ENCODE measurements at places on chromosomes 7 and 10.

DNA sequence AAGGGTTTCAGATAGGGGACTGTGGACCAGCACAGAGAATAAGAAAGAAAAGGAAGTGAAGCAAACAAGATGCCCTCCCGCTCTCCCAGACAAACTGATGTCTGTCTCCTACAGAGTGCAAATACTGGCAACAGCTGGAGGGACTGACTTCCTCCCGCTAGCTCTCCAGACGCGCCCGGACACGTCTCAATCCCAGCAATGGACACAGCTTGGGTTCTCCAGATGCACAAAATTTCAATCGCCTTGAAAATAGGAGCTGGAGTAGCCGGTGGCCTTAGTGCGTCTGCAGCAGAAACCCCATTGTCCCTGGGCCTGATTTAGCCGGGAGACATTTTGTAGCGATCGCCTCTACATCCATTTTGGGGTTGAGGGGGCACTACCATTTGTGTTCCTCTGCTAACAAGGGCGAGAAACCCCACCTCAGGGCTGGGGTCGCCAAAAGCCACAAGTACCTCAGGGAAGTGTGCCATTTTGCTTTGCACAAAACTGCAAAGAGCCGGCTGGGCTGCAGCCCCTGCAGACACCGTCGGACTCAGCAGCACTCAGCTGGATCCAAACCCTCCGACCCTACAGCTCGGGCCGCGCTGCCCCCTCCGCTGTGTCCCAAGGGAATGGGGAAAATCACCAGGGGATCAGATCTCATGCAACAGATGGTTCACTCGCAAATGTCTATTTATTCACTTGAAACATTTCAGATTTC lies 5.9 kb downstream of the CPA2 start:
- H3K27ac ChIP-seq, result peak overlapping the region; percentile 97
- no peaks in the 10 kb centered on the region for H3K36me3 ChIP-seq
- H3K4me3 ChIP-seq, result peak overlapping the region; percentile 40
- DNase-seq, result peak; percentile 46

DNA sequence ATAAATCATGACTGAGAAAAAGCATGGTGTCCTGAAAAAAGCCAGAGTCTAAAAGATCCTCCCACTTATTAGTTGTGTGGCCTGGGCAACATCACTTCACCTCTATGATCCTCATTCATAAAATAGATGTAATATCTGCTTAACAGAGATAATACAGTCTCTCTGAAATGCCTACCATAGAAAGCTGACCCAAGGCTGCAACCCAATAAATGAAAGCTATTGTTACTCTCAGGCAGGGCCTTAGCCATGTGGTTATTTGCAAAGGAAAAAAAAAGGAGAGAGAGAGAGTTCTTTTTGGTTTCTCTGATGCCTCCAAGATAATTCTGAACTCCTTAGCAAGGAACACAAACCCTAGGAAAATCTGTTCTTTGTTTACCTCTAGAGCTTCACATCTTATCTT lies 7.9 kb downstream of the FAM13C start:
- H3K27me3 ChIP-seq, result no peaks in the 10 kb centered on the region
- no peak overlapping the region for H3K27ac ChIP-seq
- no peaks in the 10 kb centered on the region for H3K4me1 ChIP-seq
- H3K36me3 ChIP-seq, result no peaks in the 10 kb centered on the region
- H3K4me3 ChIP-seq, result no peak overlapping the region
- DNase-seq, result no peak

DNA sequence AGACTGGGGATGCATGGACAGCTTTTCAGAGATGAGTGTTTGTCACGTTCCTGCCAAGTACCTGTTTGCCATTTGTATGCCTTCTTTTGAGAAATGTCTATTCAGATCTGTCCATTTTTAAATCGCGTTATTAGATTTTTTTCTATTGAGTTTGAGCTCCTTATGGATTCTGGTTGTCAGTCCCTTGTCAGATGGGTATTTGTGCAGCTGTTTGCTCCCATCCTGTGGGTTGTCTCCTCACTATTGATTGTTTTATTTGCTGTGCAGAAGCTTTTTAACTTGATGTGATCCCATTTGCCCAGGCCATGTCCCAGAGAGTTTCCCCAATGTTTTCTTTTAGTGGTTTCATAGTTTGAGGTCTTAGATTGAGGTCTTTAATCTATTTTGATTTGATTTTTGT lies 5.5 kb upstream of the PRKAR1B start:
- no peak overlapping the region for H3K27ac ChIP-seq
- no peaks in the 10 kb centered on the region for H3K4me1 ChIP-seq
- H3K36me3 ChIP-seq, result peaks cover 3% of the 10 kb centered on the region
- no peak overlapping the region for H3K4me3 ChIP-seq
- no peak for DNase-seq

- DNase-seq, result no peak
- H3K4me3 ChIP-seq, result no peak overlapping the region
- no peaks in the 10 kb centered on the region for H3K27me3 ChIP-seq
- no peaks in the 10 kb centered on the region for H3K4me1 ChIP-seq
- H3K36me3 ChIP-seq, result no peaks in the 10 kb centered on the region
Measured at GRCh38 chr10:9052767-9053166, 998.3 kb downstream of the GATA3 start.

DNA sequence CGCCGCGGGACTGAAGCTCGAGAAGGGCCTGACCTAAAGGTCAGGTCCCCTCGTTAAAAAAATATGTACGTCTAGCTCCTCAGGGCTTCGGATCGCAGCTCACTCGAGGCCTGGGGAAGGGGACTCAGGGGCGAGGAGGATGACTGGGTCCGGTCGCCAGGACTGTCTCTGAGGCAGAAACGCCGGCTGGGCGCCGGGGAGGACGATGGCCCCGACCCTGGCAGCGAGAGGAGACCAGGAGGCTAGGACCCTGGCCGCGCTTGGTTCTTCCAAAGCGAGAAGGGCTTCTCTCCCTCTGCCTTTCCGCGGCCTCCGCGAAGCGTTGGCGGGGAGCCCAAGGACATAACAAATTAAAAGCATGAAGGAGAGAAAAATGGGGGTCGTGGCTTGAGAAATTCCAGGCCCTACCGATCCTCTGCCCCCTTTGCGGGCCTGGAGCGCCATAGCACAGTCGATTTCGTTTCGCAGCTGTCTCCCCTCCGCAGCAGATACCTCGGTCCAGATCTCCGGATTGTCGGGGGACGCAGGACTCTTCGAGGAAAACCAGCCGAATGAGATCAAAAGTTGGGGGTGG lies 3.1 kb downstream of the NKX2-3 start:
- H3K36me3 ChIP-seq, result no peaks in the 10 kb centered on the region
- H3K4me3 ChIP-seq, result peak overlapping the region; percentile 49
- DNase-seq, result peak; percentile 59
- H3K27ac ChIP-seq, result no peak overlapping the region
- H3K4me1 ChIP-seq, result peaks cover 43% of the 10 kb centered on the region
- peaks cover 100% of the 10 kb centered on the region for H3K27me3 ChIP-seq

- no peak overlapping the region for H3K27ac ChIP-seq
- no peak overlapping the region for H3K4me3 ChIP-seq
Measured at GRCh38 chr7:46741181-46741580, 820.1 kb upstream of the IGFBP3 start.

DNA sequence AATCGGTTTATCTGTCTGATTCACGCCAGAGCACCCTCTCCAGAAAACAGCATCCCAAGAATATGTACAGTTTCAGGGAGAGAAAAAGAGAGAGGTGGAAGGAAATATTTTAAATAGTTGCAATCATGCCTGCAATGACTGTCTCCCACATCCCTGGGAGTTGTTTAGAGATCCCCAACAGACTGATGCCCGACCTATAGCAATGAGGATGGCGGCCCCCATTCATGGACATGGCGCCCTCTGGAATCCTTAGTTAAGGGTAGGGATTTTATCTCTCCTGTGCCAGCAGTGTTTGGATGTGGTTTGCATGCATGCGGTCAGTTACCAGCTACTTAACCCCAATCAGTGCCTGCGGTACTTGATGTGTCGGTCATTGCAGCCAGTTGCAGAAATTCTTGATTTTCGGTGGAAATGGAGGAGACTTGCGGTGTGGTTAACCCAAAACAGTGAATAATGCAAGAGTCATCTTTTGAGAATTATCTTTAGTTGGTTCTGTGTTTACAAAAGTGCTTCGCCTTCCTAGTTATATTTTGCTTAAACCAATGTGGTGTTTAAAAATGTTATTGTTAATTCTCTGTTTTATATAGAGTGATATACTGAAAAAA lies 186.0 kb upstream of the TCF7L2 start:
- peaks cover 29% of the 10 kb centered on the region for H3K4me1 ChIP-seq
- no peaks in the 10 kb centered on the region for H3K36me3 ChIP-seq

- no peaks in the 10 kb centered on the region for H3K36me3 ChIP-seq
- no peak for DNase-seq
- no peaks in the 10 kb centered on the region for H3K27me3 ChIP-seq
- H3K27ac ChIP-seq, result no peak overlapping the region
- peaks cover 37% of the 10 kb centered on the region for H3K4me1 ChIP-seq
- H3K4me3 ChIP-seq, result no peak overlapping the region
Measured at GRCh38 chr7:39683216-39683845, 60.0 kb downstream of the RALA start.

GRCh38 chr7:4040109-4040928 lies 641.8 kb upstream of the FOXK1 start:
- no peaks in the 10 kb centered on the region for H3K27me3 ChIP-seq
- peaks cover 33% of the 10 kb centered on the region for H3K4me1 ChIP-seq
- peak overlapping the region; percentile 18 for H3K4me3 ChIP-seq
- H3K36me3 ChIP-seq, result no peaks in the 10 kb centered on the region
- peak; percentile 86 for DNase-seq

GRCh38 chr7:81068-81925 lies 111.1 kb upstream of the FAM20C start:
- DNase-seq, result no peak
- peaks cover 7% of the 10 kb centered on the region for H3K4me1 ChIP-seq
- H3K27me3 ChIP-seq, result no peaks in the 10 kb centered on the region
- no peaks in the 10 kb centered on the region for H3K36me3 ChIP-seq
- H3K4me3 ChIP-seq, result no peak overlapping the region

DNA sequence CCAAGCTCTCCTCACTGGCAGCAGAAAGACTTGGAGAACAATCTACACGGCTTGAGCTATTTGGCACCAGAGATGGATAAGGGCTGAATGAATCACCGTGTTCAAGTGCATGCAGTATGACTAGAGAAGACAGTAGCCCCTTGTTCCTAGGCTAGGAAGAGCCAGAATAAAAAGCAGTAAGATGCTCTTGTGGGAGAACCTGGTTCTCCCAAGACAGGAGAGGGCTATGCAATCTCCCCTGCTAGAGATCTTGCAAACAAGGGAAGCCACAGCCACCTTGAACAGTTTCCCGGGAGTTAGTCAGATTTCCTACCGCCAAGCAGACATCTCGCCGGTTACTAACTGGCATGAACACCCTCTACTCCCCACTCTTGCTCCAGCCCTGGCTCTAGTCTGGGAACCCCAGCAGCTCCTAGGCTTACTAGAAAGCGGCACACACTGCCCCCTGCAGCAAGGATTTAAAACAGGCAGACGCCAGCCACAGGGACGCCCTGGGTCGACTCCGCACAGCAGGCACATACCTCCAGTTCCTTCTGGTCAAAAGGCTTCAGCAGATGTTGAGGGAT lies 107.3 kb downstream of the SMURF1 start:
- H3K27ac ChIP-seq, result no peak overlapping the region
- DNase-seq, result peak; percentile 86
- no peaks in the 10 kb centered on the region for H3K4me1 ChIP-seq
- no peaks in the 10 kb centered on the region for H3K27me3 ChIP-seq
- H3K36me3 ChIP-seq, result peaks cover 34% of the 10 kb centered on the region

GRCh38 chr10:12559578-12560178 lies 210.3 kb downstream of the CAMK1D start:
- H3K27ac ChIP-seq, result no peak overlapping the region
- H3K36me3 ChIP-seq, result no peaks in the 10 kb centered on the region
- no peaks in the 10 kb centered on the region for H3K27me3 ChIP-seq
- no peak for DNase-seq

DNA sequence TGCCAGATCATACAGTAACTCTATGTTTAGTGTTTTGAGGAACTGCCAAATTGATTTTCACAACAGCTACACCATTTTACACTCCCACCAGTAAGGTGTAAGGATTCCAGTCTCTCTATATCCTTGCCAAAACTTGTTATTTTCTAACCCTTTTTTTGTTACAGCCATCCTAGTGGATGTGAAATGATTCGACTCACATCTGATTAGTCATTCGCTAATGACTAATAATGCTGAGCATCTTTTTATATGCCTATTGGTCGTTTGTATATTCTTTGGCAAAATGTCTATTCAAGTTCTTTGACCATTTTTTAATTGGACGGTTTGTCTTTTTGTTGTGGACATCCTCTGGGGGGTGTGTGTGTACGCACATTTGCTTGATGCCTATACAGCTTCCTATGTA lies 142.8 kb downstream of the DGKB start:
- H3K4me1 ChIP-seq, result no peaks in the 10 kb centered on the region
- DNase-seq, result no peak
- no peaks in the 10 kb centered on the region for H3K36me3 ChIP-seq
- H3K4me3 ChIP-seq, result no peak overlapping the region
- no peaks in the 10 kb centered on the region for H3K27me3 ChIP-seq

DNA sequence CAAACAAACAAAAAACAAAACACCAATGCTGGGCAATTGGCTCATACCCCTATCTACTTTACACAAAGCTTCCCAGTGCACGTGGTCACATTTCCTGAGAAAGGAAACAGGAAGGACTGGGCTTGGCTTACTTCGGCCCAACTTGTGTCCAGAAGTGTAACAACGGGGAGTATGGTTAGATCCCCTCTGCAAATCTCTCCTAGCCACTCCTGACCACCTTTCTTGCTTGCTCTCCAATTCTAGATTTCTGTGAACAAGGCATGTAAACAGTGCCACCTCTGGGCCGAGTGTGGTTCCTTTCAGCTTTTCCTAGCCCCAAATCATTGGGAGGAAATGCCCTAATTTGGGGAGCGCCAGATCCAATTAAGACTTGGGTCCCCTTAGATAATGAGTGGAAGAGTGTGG lies 21.0 kb upstream of the FRAT2 start:
- H3K4me1 ChIP-seq, result 0 out of 2 replicates have a peak, but pooled peaks cover 2% of the 10 kb centered on the region
- peak; percentile 74 for DNase-seq

- H3K4me3 ChIP-seq, result no peak overlapping the region
- H3K27me3 ChIP-seq, result no peaks in the 10 kb centered on the region
- no peaks in the 10 kb centered on the region for H3K4me1 ChIP-seq
- no peak for DNase-seq
- H3K36me3 ChIP-seq, result no peaks in the 10 kb centered on the region
- H3K27ac ChIP-seq, result no peak overlapping the region
Measured at GRCh38 chr10:14772399-14772798, 2.3 kb downstream of the FAM107B start.

DNA sequence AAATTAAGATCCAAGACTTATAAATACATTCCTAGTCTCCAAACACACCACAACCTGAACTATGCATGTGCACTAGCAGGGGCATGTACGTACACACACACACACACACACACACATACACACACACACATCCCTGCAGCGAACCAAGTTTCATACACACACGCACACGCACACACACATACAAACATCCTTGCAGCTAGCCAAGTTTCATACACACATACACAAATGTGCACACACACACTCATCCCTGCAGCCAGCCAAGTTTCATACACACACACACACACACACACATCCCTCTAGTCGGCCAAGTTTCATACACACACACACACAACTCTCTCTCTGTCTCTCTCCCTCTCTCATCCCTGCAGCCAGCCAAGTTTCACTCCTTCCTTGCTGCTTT lies 82.7 kb upstream of the WIPF3 start:
- peak; percentile 7 for DNase-seq
- no peaks in the 10 kb centered on the region for H3K27me3 ChIP-seq
- H3K27ac ChIP-seq, result no peak overlapping the region

Measured in GM23338 (cell line).